Posterior vena cava (tissue), 2 donors: ENCODE measurements at places on chromosomes 1 and 21. TPM values are rescaled to one million over a fixed set of nuclear protein-coding genes. Genes with fewer than 3 reads are reported as not detected.

GRCh38 chr1:71919811-71920509 is 362.4 kb downstream of the NEGR1 start:
- no peak for DNase-seq

- DNase-seq: no peak
These were observed 13.0 kb downstream of the STRIP1 start for GRCh38 chr1:110047463-110047862.

- DNase-seq: no peak
These were observed 105.2 kb downstream of the CASZ1 start for GRCh38 chr1:10691075-10691739.

DNA sequence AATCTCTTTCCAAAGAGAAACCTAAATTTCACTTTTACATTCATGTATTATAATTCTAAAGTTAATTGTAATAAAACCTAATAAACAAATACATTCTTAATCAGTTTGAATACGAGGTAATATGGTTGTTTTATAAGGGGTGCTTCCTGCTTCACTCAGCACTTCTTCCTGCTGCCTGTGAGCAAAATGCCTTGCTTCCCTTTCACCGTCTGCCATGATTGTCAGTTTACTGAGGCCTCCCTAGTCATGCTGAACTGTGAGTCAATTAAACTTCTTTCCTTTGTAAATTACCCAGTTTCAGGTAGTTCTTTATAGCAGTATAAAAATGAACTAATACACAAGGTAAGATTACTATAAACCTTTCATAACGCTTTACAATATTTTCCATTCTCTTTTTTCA is 491.1 kb upstream of the LRRC7 start:
- no peak for DNase-seq

The FNBP1L gene
- 11.3 TPM for total RNA-seq

The BGLAP gene
- 0.71 TPM for total RNA-seq

The RHBDL2 gene
- total RNA-seq: not detected

The CLCA4 gene
- not detected for total RNA-seq
